Ecto neural progenitor cell (in vitro differentiated cells): ENCODE measurements at places on chromosomes 7 and 10.

- DNase-seq, result no peak
Observed at GRCh38 chr7:100683659-100684533, 10.2 kb downstream of the GIGYF1 start.

GRCh38 chr7:30238721-30239441, 45.5 kb upstream of the ZNRF2 start:
- no peak for DNase-seq

DNA sequence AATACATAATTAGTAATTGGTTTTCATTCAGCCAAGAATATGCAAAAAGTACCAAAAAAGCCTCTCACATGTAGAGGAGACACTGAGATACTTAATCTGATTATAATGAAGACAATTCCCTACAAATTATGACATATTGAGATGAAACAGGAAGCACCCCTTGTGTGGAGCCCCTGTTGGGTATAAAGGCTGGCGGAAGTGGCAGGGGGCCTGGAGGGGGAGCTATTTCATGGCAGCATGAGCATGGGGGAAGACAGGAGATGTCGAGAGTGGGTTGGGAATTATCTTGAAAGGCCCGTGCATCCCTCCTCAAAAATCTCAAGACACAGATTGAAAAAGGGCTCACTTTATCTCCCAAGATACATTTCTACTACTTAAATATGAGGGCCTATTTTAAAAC, 96.9 kb downstream of the PIP4K2A start:
- DNase-seq, result no peak

DNA sequence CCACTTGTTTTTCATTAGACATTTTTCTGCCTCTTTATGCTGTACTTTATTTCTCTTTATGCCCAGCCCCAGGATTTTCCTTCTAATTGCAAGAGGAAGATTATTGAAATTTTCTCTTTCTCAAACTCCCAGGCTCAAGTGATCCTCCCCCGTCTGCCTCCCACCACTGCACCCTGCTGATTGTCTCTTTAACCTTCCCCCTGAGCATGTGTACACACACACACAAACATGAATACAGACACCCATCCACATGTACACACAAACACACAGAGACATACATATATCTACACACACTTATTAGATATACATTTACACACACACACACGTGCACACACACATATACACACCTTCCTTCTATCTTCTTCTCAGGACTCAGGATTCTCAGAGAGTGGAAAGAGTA, 37.3 kb upstream of the MAP3K8 start:
- DNase-seq, result no peak

DNA sequence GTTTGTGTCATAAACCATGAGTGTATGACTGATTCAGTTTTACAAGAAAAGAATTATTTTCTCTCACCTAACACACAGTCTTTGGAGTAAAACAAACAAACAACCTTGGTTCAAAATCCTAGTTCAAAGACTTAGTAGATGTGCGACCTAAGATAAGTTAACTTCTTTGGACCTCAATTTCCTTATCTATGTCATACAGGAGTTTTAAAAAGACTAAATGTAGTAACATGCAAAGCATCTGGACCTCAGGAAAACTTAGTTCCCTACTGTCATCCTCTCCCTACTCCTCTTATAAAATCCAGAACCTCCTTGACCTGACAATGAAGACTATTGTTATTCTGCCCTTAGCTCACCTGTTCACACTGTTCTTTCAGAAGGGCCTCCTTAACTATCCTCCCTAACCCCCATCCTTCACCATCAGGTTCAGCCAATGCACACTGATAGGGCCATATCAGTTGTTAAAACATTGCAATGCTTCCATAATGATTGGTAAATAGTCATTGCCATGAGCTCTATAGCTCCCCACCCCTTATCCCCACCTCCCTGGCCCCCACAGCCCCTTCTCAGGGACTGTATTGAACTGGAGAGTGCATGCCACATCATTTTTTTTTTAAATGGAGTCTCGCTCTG, 28.8 kb upstream of the CCNJ start:
- DNase-seq, result no peak

DNA sequence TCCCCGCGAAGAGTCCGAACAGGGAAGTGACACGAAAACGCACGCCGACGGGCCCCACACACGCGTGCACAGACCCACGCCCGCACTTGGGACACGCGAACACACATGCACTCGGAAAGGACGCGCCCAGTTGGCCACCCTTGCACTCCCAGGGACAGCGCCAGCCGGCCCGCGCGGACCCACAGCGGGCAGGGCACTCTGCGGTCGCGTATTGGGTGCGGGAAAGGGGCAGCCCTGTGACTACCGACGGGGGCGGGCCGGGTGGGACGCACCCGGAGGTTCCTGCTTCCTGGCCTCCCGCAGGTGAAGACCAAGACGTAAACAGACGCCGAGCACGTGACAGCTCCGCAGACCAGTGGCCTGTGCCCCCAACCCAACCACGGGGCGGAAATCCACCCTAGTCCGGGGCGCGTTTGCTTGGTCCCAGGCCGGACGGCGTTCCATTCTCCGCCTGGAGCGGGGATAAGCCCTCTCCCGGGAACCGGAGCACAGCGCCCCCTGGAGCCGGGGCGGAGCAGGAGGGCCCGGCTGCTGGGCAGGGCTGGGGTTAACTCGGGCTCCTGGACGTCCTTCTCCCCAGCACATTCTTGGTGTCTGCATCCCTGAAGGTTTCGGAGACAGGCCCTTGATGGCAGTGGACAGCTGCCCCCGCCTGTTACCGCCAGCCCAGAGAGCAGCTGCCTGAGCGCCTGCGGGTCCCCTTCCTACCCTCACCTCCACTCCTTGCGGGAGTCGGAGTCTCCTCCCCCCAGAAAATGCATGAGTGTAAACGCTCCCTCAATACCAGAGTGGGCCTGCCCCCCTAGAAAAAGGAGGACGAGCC, 2.0 kb upstream of the LZTS2 start:
- peak; percentile 93 for DNase-seq

DNA sequence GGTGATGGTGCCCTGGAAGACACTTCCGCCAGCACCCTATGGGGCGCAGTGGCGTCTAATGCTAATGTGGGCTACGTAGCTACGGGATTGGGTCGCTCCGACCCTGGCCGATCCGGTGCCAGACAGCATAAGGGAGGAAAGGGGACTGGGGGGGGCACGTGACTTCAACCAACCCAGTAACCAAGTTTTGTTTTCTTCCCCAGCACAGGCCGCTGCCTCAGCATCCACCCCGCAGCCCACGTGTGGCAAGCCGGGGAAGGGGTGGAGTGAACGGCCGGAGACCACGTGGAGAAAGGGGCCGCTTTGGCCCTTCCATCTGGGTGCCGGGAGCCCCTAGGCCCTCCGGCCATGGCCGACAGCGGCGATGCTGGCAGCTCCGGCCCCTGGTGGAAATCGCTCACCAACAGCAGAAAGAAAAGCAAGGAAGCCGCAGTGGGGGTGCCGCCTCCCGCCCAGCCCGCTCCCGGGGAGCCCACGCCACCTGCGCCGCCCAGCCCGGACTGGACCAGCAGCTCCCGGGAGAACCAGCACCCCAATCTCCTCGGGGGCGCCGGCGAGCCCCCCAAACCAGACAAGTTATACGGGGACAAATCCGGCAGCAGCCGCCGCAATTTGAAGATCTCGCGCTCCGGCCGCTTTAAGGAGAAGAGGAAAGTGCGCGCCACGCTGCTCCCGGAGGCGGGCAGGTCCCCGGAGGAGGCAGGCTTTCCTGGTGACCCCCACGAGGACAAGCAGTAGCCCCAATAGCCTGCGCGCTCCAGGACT, 2.5 kb downstream of the PRR15 start:
- no peak for DNase-seq

DNA sequence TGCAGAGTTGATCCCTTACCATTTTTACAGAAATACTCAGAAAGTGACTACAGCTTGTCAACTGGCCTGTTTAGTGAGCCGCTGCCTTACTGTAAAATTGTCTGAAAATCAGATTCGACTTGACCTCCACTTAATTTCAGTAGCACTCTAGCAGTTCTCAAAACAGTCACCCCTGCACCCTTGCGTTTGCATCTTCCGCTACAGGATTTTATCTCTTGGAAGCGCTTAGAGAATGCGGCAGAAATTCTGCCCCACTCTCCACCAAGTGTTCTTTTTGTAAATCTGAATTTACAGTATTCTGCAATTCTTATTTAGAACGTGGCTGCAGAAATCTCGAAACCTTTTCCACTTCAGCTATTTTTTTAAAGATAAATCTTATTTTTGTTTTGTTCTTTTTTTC, 1.9 kb upstream of the TWIST1 start:
- DNase-seq, result no peak

DNA sequence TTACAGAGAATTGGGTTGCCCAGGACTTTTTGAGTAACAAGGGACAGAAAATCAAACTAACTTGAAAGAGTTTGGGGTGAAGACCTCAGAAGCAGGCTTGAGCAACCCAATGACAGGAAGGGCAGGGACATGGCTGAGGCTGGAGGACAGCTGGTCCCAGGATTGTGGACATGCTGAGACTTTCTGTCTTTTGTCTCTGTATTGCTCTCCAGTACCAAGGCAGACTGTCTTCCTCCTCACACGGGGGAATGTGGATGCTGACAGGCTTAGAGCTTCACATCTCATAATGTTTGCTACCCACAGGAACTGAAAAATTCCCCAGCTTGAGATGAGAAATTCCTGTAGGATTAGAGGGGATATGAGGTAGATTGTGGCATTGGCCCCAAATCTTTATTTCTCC, 229.6 kb downstream of the PHF14 start:
- no peak for DNase-seq
